Uterus (tissue), 4 donors: ENCODE measurements at places on chromosomes 13 and 19. TPM values are rescaled to one million over a fixed set of nuclear protein-coding genes. Genes with fewer than 3 reads are reported as not detected.
A peak's percentile ranks its signal among the peaks of the same experiment; 100 is the strongest.

- no peak for DNase-seq
Observed at GRCh38 chr13:111399334-111399733, 78.9 kb downstream of the TEX29 start.

GRCh38 chr13:95239283-95239682 lies 62.0 kb downstream of the ABCC4 start:
- DNase-seq = no peak

GRCh38 chr19:43700395-43701000 lies 15.4 kb upstream of the IRGC start:
- peak; percentile 70 for DNase-seq

GRCh38 chr19:3039641-3040077 lies 10.6 kb upstream of the TLE2 start:
- DNase-seq = peak; percentile 25

DNAJC15 gene
- total RNA-seq = 4.4 TPM

PRTN3 gene
- not detected for total RNA-seq

- DNase-seq = no peak
Observed at GRCh38 chr19:15679089-15679488, 6.2 kb downstream of the CYP4F12 start.

JUNB gene
- 417 TPM for total RNA-seq

FSD1 gene
- 3.1 TPM for total RNA-seq

GRCh38 chr19:23527797-23528196 lies 132.5 kb upstream of the ZNF91 start:
- no peak for DNase-seq

LRRC4B gene
- total RNA-seq = 22.3 TPM

DNA sequence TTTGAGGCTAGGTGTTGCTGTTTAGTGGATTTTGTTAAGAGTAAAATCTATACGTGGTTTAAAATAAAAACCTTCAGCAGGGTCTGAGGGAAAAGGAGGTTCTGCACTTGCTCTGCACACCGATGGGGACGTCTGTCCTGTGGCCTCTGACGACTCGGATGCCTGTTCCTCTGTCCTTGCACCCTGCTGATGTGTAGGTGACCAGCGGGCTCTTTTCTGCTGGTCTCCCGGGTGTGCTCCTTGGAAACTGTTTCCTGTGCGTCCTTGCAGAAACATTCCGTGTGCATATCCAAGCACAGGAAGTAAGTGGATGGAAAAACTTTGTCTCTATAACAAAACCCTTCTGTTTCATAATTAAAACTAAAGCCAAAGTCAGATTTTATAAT lies 3.8 kb downstream of the ATP4B start:
- DNase-seq = no peak

- DNase-seq = no peak
Observed at GRCh38 chr13:46801858-46802257, 4.9 kb upstream of the ESD start.

DNA sequence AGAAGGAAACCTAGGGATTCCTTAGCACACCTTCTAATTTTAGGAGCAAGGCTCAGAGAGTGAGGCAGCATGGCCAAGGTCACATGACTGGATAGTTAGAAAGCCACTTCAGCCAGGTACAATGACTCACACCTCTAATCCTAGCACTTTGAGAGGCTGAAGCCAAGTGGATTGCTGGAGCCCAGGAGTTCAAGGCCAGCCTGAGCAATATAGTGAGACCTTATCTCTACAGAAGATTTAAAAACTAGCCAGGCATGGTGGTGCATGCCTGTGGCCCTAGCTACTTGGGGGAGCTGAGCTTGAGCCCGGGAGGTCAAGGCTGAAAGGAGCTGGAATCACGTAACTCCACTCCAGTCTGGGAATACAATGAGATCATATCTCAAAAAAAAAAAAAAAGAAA lies 69.2 kb downstream of the TEX26 start:
- DNase-seq = no peak

GRCh38 chr19:1070576-1070930 lies 3.6 kb downstream of the ARHGAP45 start:
- no peak for DNase-seq

DNA sequence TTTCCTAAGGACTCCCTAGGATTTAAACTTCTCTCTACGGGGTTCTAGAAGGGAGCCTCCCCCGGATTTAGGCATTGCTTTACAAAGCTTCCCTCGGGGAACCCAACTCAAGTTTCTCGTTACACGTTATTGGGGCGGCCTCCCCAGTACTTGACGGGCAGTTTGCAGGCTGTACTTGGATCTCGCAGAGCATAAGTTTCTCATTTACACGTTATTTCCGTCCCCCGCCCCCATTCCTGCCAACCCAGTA lies 584 bp downstream of the SMG9 start:
- DNase-seq = no peak

- no peak for DNase-seq
Observed at GRCh38 chr13:37453246-37453645, 145.3 kb downstream of the POSTN start.

GRCh38 chr19:51356159-51356801 lies 9.9 kb downstream of the ETFB start:
- no peak for DNase-seq
